Brain microvascular endothelial cell (primary cell): ENCODE measurements at places on chromosomes 5 and 9.

DNA sequence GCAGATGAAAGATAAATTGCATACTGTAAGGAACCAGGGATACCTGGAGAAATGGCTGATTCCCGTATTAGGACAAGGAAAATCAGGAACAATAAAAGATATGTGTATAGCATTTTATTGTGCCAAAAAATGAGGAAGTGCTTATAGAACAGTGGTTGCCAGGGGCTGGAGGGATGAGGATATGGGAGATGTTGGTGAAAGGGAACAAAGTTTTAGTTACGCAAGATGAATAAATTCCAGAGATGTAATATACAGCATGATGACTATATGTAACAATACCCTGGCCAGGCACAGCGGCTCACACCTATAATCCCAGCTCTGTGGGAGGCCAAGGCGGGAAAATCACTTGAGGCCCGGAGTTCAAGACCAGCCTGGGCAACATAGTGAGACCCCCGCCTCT is 101.8 kb downstream of the CDK5RAP2 start:
- DNase-seq, result no peak

GRCh38 chr5:95934207-95934804 is 27.3 kb downstream of the ELL2 start:
- no peak for DNase-seq

GRCh38 chr5:79050498-79050897 is 19.0 kb downstream of the DMGDH start:
- no peak for DNase-seq

GRCh38 chr5:151721087-151721646 is 34.5 kb upstream of the SPARC start:
- DNase-seq, result no peak

GRCh38 chr5:99926463-99926862 is 608.7 kb upstream of the FAM174A start:
- DNase-seq, result no peak

GRCh38 chr5:123142206-123142915 is 53.3 kb downstream of the PRDM6 start:
- DNase-seq, result no peak

GRCh38 chr5:137312011-137312410 is 187.1 kb downstream of the SPOCK1 start:
- no peak for DNase-seq

DNA sequence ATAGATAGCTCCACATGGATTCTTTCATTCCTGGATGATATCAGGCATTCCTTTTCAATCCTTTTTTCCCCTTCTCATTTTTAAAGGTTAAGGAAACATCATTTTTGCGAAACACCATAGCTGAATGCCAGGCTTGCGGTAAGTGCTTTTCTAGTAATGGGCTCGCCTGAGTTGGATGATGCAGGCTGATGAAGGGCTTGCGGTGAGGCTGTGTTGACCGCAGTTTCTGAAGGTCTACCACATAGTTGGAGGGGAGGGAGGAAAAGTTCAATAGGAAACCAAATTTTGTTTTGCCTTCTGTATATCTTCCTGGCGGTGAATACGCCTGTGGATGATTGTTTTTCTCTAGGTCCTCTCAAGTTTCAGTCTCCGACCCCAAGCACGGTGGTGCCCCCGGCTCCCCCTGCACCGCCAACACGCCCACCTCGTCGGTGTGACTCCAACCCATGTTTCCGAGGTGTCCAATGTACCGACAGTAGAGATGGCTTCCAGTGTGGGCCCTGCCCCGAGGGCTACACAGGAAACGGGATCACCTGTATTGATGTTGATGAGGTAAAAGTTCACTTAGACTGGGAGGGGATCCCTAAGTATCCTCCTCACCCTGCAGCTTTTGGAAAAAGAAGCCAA is 24.3 kb downstream of the THBS4 start:
- no peak for DNase-seq
